NK-92 treated with Interleukin-12 subunit alpha and Interleukin-12 subunit beta, amount 100 ng/mL, for 24 hours (cell line): ENCODE measurements at places on chromosomes 6 and 20.

GRCh38 chr20:63414720-63415430, 53.7 kb upstream of the CHRNA4 start:
- no peak for DNase-seq

DNA sequence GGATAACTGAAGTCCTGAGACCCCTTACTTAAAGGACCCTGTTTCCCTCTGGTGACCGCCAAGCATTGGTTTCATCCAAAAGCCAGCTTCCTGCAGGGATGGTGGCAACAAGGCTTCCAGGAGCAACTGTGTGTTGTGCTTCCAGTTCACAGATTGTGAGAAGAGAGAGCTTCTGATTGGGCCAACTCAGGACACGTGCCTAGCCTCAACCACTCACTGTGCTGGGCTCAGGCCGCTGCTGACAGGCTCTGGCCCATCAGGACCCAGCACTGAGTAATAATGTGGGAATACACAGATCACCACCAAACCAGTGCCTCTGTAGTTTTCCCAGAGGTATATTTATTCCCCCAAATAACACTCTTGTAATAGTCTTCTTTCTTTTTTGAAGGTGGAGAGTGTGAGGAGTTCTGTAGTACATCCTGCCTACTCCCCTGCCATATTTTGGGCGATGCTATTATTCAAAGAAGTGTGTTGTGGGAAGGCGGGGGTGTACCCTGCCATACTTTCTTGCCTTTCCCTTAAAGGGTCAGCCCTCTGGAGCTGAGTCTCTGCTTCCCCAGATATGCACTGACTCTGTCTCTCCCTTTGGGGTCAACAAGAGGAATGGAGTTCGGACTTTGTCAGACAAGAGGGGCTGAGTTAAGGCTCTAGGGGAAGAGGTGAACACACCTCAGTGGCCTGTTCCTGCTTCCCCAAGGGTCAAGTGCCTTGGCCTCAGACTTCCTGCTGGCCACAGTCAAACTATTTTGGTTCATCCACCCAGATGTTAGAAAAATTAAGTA, 23.2 kb downstream of the PPP1R16B start:
- DNase-seq: no peak

DNA sequence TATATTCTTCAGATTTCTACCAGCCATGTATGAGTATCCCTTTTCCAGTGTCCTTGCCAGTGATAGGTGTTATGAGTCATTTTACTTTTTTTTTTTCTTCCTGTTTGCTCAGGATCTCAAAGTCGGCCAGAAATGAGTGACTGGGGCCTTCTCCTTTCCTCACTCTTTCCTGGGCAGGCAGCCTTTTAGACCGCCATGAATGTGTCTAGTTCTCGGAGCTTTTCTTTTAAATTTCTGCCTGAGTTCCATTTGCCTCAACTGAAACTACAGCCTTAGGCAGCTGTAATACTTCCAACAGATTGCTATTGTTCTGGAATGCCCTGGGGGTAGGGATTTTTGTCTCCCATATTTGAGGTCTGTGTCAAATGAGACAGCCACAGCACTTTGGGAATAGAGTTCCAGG, 83.7 kb downstream of the STXBP5 start:
- DNase-seq: no peak

- no peak for DNase-seq
Measured at GRCh38 chr6:85892346-85892745, 249.7 kb upstream of the SYNCRIP start.

GRCh38 chr20:33568378-33568777, 78.5 kb downstream of the CBFA2T2 start:
- no peak for DNase-seq

DNA sequence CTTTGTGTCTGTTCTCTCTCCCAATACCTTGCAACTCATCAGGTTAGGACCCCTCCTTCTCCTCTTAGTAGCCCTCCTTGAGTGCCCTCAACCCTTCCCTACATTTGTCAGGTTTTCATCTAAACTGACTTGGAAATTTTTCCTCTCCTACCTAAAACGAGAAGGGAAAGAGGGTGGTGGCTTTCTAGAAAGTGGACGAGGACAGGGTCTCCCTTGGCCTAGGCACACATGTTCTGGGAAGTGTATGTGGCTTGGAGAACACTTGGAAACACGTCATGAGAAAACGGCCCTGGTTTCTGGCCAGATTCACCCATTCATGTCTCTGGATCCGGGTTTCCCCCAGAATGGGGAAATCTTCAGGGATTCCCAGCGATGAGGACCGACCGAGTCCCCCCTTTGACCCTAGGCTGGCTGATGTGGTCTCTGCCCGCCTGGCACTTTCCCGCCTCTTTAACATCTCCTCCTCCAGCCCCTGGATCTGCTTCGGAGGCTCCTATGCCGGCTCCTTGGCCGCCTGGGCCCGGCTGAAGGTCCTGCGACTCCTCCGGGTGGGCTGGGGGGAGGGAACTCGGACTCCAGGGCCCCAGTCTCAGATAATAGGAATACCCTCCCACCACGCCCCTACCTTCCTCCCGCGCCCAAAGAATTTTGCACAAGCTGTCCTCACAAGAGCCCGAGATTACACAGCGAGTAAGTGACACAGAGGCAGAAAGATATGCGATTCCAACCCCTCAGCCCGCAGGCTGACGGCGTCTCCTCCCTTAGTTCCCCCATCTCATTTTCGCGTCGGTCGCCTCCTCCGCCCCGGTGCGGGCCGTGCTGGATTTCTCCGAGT, 3.0 kb downstream of the PRSS16 start:
- DNase-seq: no peak

- no peak for DNase-seq
Measured at GRCh38 chr6:163352011-163352685, 62.4 kb upstream of the QKI start.

DNA sequence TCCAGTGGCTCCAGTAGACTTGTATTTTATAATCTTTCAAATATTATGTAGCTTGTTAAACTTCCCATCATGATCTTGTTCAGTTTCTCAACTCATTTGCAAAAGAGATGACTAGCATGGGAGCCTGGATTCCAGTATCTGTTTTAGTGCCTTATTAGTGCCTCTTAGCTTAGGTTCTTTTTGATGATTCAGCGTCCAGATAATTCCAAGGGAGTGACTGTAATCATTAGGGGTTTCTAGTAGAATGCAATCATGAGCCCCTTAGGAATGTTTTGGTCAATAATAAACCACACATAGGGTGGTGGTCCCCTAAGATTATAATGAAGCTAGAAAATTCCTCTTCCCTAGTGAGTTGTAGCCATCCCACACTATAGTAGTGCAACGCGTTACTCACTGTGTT, 7.0 kb downstream of the CD2AP start:
- no peak for DNase-seq

- DNase-seq: no peak
Measured at GRCh38 chr6:136761227-136761922, 30.9 kb downstream of the MAP3K5 start.

- DNase-seq: no peak
Measured at GRCh38 chr6:11043961-11044711, at the start of gene ELOVL2. TSS of gene ELOVL2 (minus strand) at chr6:11044305. CDS start at chr6:11044230, 75 bp downstream.

DNA sequence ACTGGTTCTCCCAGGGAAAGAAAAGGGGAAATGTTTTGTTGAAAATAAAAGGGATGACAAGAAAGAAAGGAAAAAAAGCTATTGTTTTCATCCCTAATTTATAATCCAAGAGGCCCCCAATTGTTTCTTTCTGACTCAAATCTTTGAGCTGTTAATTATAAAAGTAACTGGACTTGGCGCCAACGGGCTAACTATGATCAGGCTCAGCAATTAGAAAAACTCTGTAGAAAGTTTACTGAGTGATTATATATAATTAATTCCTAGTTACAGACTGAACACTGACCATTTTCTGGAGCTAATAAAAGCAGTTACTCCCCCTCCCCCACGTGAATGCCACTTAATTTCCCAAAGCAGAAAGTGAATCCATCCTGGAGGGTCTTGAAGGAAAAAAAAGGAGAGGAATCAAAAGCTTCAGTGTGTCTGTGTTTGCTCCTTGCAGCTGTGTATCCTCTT, 3.2 kb downstream of the ZMYND8 start:
- no peak for DNase-seq

DNA sequence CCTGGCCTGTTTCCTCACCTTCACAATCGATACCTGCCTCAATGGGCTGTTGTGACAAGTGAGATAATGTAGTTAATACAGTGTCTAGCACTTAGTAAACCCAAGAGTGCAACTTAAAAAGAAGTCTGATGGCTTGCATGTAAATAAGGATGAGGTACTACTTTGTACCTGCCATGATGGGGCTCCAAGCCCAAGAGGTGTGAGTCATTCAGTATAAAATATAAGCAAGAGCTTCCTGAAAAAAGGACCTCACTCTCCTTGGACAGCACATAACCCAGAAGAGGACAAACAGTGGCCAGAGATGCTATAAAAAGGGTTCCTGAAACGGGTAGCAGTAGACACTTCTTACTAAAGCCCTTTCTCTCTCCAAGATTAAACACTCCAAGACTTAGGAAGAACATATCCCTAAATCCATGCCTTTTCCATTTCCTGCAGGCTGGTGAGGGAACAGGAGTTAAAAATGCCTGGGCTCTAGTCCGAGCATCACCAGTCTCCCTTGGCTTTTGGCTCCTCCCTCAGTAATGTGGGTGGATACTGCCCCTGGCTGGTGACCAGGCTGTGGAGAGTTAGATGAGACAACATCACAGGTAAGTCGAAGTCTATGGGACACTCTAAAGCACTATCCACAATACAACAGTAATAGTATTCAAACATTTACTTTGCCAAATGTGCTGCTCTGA, 4.3 kb downstream of the UBE2V1 start:
- no peak for DNase-seq

DNA sequence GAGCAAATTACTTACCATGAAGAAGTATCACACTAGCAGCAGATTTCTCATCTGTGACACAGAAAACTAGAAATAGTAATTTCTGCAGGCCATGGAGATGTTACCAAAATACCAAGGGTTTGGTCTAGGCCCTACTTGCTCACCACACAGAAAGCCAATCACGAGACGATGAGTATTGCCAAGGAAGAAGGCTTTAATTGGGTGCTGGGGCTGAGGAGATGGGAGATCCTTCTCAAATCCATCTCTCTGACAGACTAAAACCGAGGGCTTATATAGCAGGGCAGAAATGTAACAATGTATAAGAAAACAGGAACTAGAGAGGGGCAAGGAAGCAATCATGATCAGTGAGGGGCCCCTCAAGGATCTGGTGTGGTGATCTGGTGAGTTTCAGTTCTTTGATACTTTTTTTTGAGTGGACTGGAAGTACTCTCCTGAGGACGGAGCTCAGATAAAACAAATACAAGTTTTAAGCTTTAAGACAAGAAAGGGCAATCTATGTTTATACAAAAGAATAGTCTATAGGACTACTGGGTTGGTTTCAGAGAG, 40.9 kb downstream of the RNF182 start:
- DNase-seq: no peak

GRCh38 chr6:14734416-14735340, 511.2 kb upstream of the JARID2 start:
- no peak for DNase-seq
